Hematopoietic multipotent progenitor cell treated with erythropoietin and hydrocortisone succinate and interleukin-3 and kit ligand, for 15 days (in vitro differentiated cells): ENCODE measurements at places on chromosomes 6 and 20.

DNA sequence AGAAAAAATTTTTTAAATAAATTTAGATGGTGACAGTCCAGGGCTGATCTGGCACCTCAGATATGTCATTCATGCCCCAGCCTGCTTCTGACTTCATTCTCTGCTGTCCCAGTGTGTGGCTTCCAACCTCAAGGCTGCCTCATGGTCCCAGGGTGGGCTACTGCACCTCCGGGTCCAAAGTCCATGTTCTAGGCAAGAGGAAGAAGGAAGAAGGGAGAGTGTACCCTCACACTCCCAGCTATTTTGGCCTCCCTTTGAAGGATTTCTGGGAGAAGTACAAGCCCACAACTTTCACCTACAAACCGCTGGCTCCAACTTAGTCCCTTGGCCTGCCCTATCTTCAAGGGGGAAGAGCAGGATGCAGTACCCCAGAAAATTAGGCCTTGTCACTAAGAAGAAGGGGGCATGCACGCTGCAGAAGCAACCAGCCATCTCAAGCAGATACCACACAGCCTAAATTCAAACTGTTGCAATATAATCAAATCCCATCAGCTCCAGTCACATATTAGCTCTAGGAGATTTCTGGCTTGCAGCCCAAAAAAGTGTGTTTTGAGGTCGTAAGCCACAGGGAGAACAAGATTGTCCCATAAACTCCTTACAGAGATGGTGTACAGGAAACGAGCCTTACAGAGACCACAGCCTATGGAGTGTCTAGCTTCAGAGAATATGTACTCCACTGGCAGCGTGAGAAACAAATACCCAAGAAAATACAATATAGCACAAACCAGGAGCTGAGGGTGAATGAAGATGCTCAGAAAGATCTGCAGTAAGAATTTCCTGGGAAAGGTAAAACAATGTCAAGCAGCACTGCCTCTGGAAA is 906 bp upstream of the BTN3A2 start:
- DNase-seq = peak; percentile 27

DNA sequence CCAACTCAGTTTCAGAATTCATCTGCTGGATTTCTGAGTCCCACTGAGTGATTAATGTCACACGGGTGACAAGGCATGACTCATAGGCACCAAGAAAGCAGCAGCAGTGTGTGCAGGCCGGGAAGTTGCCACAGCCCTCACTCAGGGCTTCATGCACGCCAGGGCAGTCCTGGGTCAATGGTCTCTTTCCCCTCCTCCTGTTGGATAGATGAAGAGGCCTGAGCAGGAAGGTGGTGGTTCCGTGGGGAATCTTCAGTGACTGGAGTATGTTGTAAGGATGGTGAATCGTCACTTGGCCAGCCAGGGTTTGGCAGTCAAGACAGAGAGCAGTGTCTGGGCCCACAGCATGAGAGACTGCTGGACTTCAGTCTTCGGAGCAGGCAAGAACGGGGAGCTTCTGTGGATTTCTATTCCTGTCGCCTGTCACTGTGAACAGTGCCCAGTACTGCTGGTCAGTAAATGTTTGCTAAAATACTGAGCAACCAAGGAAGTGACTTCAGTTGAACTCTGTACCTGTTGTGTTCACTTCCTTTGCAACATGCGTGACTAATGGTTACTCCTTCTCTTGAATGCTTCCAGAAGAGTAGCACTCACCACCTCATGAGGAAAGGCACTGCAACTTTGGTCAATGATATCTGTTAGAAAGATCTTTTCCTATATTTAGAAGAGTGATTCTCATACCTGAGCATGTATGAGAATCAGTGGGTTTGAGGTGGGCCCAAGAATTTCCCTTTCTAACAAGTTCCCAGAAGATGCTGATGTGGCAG is 62.0 kb upstream of the CD93 start:
- DNase-seq = peak; percentile 75

- no peak for DNase-seq
Observed at GRCh38 chr20:62695448-62696414, 12.9 kb upstream of the NTSR1 start.

DNA sequence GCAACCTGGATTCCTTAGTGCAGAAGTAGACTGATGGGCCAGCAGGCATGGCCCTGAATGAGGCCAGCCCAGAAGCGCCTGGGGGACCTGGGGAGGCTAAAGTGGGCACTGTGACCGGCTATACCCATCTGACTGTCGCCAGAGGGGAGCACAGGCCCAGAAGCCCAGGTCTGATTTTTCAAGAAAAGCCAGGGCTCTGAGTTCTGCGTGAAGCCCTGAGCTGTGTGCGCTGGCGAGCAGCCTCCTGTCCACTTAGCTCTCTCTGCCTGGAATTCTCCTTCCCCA is 111.7 kb downstream of the SULF2 start:
- DNase-seq = no peak

DNA sequence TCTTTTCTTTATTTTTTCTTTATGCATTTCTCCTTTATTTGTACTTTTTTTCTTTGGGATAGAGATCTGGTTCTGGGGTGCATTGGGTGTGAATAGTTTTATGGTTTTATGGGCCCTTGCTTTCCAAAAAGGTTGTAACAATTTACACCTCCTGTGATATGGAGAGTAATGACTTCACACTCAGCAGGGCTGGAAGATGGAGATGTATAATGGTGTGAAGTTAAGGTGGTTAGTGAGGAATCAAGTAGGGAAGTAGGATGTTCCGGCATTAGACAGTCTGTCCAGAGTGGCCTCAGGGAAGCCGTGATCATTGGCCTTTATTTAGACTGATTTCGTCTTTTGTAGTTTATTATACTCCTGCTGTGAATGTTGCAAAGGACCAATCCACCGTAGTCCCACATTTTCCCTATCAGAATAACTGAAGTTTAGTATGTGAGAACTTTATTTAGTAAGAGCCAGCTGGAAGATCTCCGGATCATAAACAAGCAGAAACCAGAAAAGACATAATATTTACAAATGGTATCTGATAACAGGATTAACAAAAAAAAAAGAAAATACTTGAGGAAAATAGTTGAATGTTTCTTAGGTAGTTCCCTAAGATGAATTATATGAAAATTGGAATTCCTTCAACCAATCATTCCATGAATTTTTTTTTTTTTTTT is 255.5 kb downstream of the TBC1D7 start:
- DNase-seq = no peak
